ENCODE measurements at places on chromosomes 2 and 18.

GRCh38 chr2:88845772-88846661, 154.5 kb downstream of the RPIA start:
- DNase-seq = peak; percentile 28

GRCh38 chr2:71906357-71906973, 241.2 kb downstream of the CYP26B1 start:
- DNase-seq = no peak

- no peak for DNase-seq
Measured at GRCh38 chr2:99987160-99987559, 155.2 kb downstream of the AFF3 start.

- no peak for DNase-seq
Measured at GRCh38 chr2:166882851-166883250, 5.4 kb upstream of the XIRP2 start.

DNA sequence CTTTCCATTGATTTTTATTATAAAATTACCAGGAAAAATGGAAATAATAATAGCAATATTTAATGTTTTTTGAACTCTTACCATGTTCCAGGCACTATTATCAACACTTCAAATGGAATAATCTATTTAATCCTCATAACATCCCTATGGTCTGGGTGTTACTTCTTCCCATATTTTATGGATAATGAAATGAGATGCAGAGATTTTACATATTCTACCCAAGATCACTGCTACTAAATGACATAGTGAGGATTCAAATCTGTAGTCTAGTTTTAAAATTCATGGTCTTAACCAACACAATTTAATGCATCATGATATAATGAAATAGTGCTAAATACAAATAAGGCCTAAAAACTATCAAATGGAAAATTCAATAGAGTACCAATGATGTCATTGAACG, 70.4 kb upstream of the COL3A1 start:
- DNase-seq = no peak

DNA sequence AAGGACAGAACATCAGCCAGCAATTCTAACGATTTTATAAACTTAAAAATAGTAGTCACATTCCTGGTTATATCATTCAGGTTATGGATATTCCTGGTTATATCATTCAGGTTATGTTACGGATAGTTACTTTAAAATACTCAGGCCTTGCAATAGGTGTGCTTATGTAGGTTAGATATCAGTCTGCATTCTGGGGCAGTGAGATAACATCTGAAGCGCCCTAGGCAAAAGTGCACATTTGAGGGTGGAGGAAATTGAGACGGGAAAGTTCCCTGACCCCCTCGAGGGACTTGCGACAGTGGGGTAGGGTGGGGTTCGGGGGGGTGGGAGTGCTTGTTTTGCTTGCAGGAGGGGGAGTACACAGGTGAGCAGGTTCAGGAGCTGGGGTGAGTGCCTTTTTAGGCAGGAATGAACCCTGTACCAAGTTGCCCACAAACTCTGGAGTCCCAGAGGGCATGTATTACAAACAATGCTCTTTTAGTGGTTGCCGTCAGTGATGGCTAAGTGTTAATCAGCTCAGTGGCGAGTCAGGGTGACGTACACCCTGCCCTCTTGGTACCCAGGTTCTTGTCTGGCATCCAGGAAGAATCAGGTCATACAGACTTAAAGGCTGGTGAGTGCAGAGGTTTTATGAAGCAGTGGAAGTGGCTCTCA, 31.8 kb downstream of the CREG2 start:
- no peak for DNase-seq

- no peak for DNase-seq
Measured at GRCh38 chr18:48941672-48942071, 9.1 kb downstream of the SMAD7 start.

DNA sequence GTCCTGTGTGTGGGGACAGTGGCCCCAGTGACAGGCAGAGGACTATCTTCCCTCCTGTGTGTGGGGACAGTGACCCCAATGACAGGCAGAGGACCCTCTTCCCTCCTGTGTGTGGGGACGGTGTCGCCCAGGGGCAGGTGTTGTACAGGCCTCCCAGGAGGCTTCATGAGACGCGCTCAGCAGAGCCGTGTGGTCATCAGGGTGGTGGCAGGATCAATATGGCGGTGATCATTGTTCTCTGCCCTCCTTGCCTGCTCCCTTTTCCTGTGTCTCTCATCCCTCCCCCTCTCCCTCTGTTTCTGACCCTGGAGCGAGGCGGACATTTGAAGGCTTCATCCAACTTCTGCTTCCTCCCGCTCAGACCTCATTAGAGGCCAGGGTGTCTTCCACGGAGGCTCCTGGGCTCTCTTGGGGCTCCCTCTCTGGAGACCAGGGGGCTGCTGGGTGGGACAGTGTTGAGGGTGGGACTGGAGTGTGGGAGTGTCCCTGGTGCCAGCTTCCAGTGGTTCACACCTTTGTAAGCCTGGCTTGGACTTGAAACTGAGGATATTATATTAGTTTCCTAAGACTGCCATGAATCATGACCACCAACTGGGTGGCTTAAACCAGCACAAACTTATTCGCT, 59.5 kb downstream of the ACKR3 start:
- no peak for DNase-seq

GRCh38 chr2:237343993-237344392, 70.0 kb downstream of the COL6A3 start:
- DNase-seq = no peak

GRCh38 chr2:135960656-135961551, 24.5 kb downstream of the DARS1 start:
- no peak for DNase-seq

GRCh38 chr2:126882736-126883665, 15.7 kb upstream of the TEX51 start:
- no peak for DNase-seq

- no peak for DNase-seq
Measured at GRCh38 chr18:44884431-44884830, 203.7 kb downstream of the SETBP1 start.

DNA sequence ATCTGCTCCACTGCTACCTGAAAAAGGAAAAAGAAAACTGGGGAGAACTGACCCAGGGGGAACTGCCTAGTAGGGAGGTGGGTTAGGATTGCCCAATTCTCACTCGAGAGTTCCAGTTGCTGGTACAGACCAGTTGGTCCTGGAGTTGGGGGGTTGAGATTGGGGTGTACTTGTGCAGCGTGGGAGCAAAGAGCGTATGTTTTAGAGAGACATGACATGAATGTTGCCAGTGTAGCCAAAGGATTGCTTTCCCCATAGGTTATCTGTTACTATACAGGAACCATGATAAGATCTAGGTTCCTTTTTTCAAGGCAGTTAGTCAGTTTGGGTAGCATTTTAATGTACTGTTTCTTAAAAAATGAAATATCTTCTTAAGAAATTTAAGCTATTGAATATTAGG, 68.6 kb downstream of the APLF start:
- no peak for DNase-seq

GRCh38 chr2:207135340-207135739, 30.4 kb downstream of the KLF7 start:
- no peak for DNase-seq

DNA sequence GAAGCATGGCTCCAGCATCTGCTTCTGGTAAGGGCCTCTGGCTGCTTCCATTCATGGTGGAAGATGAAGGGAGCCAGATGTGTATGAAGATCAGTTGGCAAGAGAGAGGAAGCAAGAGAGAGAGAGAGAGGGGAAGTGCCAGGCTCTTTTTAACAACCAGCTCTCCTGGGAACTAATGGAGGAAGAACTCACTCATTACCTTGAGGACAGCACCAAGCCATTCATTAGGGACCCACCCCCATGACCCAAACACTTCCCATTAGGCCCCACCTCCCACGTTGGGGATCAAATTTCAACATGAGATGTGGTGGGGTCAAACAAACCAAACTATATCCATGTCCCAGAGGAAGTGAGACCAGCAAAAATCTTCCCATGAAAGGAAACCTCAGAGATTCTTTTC, 124.8 kb upstream of the SIX2 start:
- DNase-seq = no peak

GRCh38 chr2:230661072-230661957, 51.3 kb upstream of the CAB39 start:
- DNase-seq = peak; percentile 90

DNA sequence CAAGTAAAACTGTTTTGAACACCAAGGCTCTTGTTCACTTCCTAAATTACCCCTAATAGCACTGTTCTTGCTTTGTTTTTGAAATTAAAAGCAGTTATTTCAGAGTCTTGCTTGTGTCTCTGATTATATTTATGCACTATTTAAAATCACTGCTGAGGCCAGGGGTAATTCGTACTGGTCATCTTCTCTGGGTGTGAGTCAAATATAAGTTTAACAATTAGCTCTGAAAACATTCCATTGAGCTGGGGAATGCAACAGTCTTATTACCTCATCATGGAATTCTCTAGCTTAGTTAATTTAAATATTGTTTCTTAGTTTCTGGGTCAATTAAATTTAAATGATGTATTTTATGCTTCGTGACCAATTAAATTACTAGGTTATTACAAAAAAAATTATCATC, 135.0 kb downstream of the MEIS1 start:
- no peak for DNase-seq
